ENCODE measurements at places on chromosomes 1 and 21.

DNA sequence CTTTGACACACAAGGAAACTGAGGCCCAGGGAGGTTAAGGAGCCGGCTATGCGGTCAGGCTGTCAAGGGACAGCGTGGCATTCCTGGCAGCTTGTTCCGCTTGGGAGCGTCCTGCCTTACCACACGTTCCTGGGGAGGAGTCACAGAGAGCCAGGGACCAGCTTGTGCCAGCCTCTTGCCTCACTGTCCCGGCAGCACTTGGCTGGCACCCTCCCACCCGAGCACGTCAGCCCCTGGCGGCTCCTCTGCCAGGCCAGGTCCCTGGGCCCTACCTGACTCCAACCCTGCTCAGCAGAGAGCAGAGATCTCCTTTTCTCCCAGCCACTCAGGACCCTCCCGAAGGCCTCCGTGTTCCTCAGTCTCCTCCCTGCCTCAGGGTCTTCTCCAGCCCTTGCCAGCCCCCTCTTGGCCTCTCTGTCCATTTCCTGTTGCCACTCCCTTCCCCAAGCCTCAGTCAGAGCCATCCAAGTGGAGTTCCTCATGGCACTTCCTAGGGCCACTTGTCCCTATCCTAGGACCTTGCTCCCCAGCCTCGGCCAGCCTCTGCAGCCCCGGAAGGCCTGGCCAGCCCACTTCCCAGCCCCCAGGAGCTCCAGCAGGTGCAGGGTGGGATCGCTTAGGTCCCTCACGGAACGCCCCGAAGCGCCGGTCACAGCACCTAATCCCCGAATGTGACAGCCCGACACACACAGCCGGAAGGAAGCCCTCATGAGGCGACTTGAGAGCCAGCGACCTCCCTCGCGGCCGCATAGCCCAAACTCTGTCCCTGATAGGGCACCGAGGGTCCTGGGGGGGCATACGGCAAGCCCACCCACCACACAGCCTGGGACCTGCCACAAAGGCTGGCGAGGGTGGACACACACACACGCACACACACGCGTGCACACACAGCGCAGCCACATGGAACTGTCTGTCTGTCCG, 130.3 kb downstream of the CASZ1 start:
- no peak for DNase-seq

DNA sequence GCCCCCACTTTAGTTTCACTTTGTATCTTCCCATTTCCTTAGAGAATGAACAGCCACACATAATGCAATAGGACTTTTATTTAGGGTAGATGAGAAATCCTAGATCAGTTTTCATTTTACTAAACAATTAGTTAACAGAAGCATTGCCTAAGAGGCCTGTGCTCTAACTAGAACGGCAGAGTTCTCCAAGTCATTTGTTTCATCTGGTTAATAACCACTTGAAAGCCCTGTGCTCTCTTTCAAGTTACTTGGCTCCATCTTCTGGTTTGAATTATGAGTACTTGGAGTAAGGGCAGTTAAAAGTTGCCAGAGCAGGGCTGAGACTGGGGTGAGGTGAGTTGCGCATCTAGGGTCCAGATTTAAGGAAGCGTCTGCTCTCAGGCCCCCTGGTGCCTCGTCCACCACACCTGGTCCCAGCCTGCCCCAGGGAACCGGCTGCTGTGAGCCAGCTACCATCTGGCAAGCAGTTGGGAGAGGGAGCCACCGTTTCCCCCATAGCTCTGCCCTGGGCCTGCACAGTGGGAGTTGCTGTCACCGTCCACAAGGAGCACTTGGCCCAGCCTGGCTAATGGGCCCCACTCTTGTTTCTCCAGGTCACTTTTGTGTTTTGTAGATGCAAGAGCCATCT, 18.1 kb upstream of the SLC44A3 start:
- peak; percentile 83 for DNase-seq

- no peak for DNase-seq
These were observed 829 bp upstream of the HES2 start for GRCh38 chr1:6420454-6421042.

GRCh38 chr1:47436304-47436978, 1.4 kb upstream of the FOXD2 start:
- DNase-seq = no peak

DNA sequence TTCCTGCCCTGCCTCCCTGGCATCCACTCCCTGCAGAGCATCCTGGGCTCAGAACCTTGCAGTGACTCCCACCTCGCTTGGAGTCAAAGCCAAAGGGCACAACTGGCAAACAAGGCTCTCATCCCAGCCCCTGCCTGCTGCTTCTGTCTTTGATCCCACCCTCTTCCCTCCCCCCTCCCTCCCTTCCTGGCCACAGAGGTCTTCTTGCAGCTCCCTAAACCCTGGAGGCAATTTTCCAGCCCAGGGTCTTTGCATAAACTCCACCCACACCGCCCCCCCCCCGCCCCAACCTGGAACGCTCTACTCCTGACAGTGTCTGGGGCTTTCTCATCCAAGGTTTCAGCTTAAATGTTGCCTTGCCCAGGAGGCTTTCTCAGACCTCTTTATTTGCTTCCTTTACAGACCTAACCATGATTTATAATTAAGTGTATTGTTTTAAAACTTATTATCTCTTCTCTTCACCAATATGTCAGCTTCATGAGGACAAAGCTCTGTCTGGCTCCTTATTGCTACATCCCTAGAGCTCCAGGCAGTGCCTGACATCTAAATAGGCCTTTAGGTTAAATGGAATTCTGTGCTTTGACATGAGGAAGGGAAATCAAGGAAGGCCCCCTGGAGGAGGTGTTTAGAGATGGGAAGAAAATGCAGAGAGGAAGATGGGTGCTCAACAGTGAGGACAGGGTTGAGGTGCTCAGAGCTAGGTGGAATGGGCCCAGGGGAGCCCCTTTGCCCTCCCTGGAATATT, 37.7 kb upstream of the PADI1 start:
- no peak for DNase-seq

- no peak for DNase-seq
These were observed 97.8 kb downstream of the NGF start for GRCh38 chr1:115240297-115240696.

GRCh38 chr1:244291236-244292201, 160.2 kb downstream of the ADSS2 start:
- DNase-seq = no peak

DNA sequence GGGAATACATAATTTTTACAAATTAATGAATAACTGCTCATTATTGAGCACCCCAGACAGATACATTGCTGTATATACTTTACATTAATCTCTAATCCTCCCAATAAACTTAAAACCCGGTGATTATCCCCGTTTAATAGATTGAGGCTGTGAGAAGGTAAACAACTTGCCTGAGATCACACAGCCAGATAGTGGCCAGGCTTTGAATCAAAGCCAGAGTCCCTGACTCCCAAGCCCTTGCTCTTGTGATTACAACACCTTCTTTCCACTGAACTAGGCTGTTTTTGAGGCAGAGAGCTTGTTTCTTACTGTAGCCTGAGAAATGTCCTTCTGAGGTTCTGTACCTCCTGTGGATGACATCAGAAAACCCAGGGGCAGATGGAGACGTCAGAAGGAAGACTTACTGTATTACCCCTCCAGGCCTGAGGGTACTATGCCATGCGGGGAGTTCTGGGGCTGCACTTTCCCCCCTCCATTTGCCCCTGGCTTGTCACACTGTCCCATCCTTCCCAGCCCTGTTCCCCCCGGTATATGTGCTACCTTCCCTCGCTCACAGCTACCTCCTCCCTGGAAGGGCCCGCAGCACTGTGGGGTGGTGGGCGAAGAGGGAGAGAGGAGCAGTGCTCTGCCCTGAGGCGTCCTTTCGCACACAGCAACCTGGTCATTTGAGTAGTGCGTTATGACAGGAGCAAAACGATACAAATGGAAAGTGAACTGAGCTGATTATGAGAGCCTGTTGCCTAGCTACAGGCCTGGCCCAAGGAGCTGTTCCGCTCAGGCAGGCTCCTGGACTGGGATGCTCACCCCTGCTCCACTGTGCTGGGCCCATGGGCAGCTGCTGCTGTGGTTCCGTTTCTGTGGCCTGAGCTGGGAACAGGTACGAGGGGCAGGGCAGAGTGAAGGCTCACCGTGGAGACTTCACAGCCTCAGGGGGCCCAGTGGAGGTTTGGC, 4.6 kb downstream of the KCNC4 start:
- no peak for DNase-seq

Measured in skeletal muscle cell (primary cell).